Pancreas (tissue), 10 donors: ENCODE measurements at places on chromosomes 2 and 18. TPM values are rescaled to one million over a fixed set of nuclear protein-coding genes. Genes with fewer than 3 reads are reported as not detected.

Gene CBLN2
- not detected for polyA plus RNA-seq

Gene TCF23
- polyA plus RNA-seq: not detected

Gene FBLN7
- polyA plus RNA-seq: 1.0 TPM

Gene NAT8
- 0.09 TPM for polyA plus RNA-seq

Gene RIT2
- polyA plus RNA-seq: 0.12 TPM

Gene THSD7B
- polyA plus RNA-seq: 0.02 TPM
